ENCODE measurements at places on chromosomes 7 and 10.

DNA sequence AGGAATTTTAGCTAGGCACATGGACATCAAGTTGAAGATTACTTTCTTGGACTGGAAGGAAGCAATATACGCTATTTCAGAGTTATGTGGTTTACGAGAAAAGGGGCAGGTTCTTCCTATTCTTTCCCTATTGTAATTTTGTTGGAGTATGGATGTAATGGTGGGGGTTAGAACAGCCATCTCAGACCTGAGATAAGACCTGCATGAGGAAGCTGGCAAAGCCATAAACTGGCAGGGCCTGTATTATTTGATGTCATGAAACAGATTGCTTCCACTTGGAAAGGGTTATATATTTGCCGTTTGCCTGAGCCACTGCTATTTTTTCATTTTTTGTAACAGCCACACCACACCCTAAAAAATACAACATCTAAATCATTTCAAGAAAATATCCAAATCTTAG lies 220.5 kb upstream of the MAGI2 start:
- DNase-seq: no peak

DNA sequence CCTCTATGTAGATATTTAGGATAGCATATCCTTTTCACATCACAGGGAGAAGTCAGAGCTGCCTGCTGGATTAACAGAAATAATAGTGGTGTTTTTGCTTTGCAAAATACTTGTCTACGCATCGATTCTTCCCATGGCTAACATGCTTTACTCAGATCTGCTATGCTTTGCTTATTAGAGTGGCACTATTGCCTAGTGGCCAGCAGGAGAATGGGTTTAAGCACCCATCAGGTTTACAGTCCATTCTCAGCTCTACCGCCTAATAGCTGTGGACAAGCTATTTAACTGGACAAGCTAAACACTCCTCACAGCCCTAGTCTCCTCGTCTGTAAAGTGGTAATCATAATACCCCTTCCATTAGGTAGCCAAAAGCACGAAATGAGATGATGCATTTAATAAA lies 218.2 kb upstream of the CCDC6 start:
- DNase-seq: no peak

DNA sequence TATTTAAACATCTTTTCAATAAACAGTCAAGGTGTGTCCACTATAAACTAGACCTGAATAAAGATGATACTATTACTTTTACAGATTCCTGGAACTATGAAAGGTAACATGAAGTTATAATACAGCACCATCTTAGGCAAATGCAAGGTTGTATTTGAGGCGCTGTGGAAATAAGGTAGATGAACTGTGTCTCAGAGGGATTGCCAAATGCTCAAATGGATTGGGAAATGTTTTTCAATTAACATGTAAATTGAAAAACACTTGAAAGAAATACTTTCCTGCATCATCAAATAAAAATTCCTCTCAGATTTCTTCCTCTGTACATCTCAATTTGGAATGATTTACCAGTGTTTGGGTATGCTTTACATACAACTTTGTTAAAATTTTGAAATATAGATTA lies 139.4 kb downstream of the DKK1 start:
- no peak for DNase-seq

- DNase-seq: no peak
These were observed 12.9 kb upstream of the ZMIZ1 start for GRCh38 chr10:79055892-79056291.

- DNase-seq: no peak
These were observed 1029.5 kb upstream of the LRRN3 start for GRCh38 chr7:110061387-110061786.

DNA sequence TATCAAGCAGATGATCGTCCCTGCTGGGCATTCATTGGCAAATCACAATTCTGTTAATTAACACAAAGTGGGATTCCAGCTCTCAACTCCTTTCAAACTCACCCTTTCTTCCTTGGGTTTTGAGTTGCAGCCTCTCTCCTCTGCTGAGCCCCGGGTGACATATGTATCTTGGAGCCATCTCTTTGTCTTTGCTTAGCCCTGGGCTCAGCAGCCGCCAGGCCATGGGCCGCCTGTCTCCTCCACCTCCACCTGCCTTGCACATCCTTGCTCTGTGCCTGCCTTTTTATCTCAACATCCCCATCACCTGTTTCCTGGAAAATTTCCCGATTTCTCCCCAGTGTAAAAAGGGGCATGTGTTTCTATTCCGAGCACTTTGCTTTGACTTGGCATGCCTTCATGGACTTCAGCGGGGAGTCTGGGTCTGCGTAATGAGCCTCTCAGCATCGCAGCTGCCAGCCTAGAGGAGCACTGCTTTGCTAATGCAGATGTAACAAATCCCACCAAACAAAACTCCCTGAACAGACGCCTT lies 141.3 kb upstream of the AGK start:
- no peak for DNase-seq

GRCh38 chr10:72625276-72625607 lies 637 bp downstream of the MICU1 start:
- DNase-seq: no peak
